ENCODE measurements at places on chromosomes 11 and 22.

- DNase-seq, result no peak
Measured at GRCh38 chr11:1854949-1855885, 2.3 kb downstream of the LSP1 start.

DNA sequence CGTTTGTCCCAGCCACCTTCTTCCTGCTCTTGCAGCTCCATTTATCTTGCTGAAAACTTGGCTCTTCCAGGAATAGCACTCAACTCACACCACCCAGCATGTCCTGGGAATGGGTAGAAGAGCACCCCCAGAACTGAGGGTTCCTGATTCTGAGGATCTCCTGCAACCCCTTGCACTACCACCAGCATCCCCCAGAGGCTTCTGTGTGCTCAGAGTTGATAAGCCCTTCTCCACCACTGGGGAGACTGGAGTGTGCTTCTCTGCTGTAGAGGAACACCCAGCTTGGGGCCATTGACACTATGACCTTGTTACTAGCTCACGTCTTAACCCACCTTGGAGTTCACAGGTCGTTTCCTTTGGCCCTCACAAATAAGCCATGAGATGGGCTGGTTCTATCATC, 121.0 kb downstream of the GRIK4 start:
- no peak for DNase-seq

GRCh38 chr22:46135611-46136485, 14.5 kb upstream of the PPARA start:
- no peak for DNase-seq

DNA sequence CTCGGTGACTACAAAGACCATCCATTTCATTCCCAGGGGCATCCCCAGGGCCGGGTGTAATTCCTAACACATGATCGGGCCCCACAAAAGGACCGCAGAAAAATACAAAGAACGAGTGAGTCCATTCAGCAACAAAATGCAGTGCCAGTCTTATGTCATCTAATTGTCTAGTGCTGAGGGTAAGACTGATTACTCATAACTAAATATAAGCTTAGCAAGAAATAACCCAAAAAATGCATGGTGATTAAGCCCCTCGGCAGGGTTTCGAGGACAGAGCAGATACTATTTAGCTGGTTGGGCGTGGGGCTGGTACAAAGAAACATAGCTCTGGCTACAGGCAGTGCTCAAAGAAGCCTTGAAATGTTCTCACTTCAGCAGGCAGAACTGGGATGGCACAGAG, 1078.9 kb downstream of the OPCML start:
- no peak for DNase-seq

DNA sequence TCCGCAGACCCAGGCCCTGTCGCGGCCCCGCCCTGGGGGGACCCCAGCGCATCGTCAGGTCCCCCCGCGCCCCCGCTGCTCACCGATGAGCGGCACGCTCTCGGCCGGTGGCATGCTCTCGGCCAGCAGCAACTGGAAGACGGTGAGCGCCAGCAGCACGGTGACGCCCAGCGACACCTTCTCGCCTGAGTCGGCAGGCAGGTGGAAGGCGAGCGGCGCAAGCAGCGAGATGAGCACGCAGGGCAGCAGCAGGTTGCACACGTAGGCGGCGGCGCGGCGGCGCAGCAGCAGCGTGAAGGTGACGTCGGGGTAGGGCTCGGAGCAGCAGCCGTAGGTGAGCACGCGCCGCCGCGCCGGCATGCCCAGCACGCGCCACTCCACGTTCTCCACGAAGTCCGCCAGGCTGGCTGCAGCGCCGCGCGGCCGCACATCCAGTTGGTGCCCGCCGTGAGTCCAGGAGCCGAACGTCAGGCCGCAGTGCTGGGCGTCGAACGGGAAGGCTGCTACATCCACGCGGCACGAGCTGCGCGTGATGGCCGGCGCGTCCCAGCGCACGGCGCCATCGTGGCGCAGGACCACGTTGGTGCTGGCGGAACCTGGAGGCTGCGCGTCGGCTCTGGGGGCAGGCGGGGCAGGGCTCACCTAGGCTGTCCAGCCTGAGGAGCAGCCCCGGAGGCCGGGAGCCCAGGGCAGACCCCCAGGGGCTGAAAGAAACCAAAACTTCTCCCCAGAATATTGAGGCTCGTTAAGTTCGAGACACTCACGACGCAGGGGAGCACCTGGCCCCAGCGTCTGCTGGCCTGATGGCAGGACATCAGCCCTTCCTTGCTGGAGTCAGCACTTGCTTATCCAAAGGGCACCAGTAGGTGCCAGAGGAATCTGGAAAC, 3.8 kb downstream of the CHRNA10 start:
- no peak for DNase-seq

- DNase-seq, result no peak
Measured at GRCh38 chr11:15663777-15664218, 549.1 kb downstream of the INSC start.

DNA sequence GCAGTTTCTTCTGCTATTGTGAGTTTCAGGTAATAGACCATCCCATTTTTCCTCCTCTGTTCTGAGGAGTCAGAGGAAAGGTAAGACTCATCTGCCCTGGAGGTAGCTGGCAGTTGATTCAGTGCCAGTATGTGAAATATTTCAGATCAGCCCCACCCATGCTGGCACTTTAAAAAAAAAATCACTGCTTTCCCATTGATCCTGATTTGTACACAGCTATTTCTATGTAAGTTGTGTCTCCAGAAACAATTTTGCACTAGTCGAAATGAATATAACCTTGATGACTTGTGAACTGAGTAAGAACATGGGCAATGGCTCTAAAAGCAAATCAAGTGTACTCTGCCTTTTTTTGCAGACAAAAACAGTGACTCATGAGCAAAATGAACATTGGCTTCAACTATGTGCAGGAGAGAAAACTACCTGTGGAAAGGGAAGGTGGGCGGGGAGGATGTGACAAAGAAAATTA, 82.0 kb upstream of the OR5AK2 start:
- no peak for DNase-seq

DNA sequence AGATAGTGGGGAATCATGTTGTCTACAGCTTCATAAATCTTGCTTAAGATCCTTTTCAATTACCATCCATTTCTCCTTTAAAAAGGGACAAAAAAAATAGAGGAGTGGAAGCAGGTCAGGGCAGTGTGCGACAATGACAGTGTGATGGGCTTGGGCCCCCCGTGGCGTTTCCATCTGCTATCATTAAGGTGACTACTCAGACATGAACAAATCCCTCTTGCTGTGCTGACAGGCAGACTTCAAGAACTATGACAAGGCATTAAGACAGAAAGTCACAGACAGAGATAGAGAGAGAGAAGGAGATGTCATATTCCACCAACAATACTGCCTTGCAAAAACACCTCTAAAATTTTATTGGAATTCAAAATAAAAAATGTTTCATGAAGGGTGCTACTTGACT, 263.2 kb downstream of the DCDC1 start:
- no peak for DNase-seq

All from HS-27A (cell line).